Stimulated activated CD4-positive, alpha-beta T cell treated with anti-CD3 and anti-CD28 coated beads, Interleukin-1b, Interleukin-23, amount 100 ng/mL, for 4 hours (primary cell): ENCODE measurements at places on chromosomes 1 and 21.

- DNase-seq: peak; percentile 78
These were observed 1.2 kb downstream of the SLC6A9 start for GRCh38 chr1:44029911-44030604.

DNA sequence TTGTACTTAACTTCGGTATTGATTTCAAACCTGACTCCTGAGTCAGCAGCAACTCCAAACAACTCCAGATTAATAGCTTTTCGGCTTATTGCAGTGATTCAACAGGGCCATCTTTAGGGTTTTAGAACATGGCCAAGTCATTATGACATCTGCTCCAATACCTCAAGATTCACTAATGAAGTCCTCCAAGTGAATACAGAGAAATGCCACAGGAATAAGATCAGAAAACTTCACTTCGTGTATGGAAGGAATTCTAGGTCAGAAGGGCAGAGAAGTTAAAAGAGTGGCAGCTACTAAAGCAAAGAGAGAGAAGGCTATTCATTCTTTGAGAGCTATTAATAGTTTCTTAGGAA, 7.6 kb upstream of the C1orf116 start:
- no peak for DNase-seq

DNA sequence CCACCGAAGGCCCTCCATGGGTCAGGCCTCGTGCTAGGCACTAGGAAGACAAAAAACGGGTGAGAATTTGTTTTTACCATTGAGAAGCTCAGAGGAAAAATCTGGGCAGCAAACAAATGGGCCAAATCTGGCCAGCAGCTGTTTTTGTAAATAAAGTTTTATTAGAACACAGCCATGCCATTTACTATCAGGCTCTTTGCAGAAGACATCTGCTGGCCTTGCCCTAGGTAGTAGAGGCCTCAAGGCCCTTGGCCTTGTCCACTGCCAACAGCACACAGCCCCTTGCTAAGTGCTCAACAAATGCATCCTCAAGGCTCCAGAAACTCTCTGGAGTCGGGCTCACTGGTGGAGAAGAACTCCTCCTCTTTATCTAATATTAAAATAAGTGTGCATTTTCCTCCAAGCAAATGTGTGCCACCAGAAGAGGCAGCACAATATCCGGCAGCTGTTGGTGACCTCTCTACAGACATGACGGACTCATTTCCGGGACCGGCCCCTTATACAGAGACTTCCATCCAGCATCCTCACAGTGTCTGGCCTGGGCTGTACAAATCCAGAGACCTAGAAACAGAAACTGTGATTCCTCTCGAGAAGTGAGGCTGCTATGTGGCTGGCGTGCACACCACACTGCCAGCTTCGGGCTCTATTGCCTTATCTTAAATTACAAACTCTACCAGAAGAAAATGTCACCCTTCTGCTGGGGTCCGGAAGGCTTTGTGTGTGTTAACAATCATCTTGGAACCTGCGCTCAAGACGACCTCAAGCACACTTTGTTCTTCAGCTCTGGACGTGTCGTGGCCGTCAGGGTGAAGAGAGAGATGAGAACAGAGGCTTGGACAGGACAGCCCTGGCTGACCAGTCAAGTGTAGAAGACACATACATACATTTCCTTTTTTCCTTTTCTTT, 203.9 kb downstream of the TOMM20 start:
- no peak for DNase-seq

- DNase-seq: no peak
These were observed 55.5 kb downstream of the TLR5 start for GRCh38 chr1:223087291-223088255.
